ENCODE measurements at places on chromosomes 13 and 19. TPM values are rescaled to one million over a fixed set of nuclear protein-coding genes. Genes with fewer than 3 reads are reported as not detected.

Gene PLA2G4C
- total RNA-seq: 13.1 TPM

Gene ZNF541
- total RNA-seq: not detected

Gene KL
- 6.0 TPM for total RNA-seq

Gene ZNF317
- 29.5 TPM for total RNA-seq

Gene FSD1
- 2.0 TPM for total RNA-seq

Gene KDELR1
- total RNA-seq: 144 TPM

Gene VPS36
- 58.1 TPM for total RNA-seq

Gene PSG6
- not detected for total RNA-seq

Gene CFAP97D2
- not detected for total RNA-seq

Gene CD209
- 17.7 TPM for total RNA-seq

Gene ZNF71
- total RNA-seq: 2.8 TPM

Gene CEACAM16
- total RNA-seq: 0.17 TPM

Gene WDR88
- total RNA-seq: not detected

Gene ERICH4
- total RNA-seq: not detected

Gene EFNA2
- total RNA-seq: 62.2 TPM

Gene TMPRSS9
- 0.41 TPM for total RNA-seq

Gene ZNF266
- 16.6 TPM for total RNA-seq

Gene ZNF524
- 26.5 TPM for total RNA-seq

Gene ZSWIM9
- 6.0 TPM for total RNA-seq

Gene LGALS13
- not detected for total RNA-seq

Gene ICAM5
- 0.69 TPM for total RNA-seq

Gene CD22
- 4.1 TPM for total RNA-seq

Gene CFD
- 43.1 TPM for total RNA-seq

Gene UNC13A
- 0.85 TPM for total RNA-seq

Gene NFIX
- total RNA-seq: 238 TPM

Gene ETV2
- total RNA-seq: 1.1 TPM

Gene BEST2
- total RNA-seq: 167 TPM

Gene SIGLEC8
- 2.0 TPM for total RNA-seq

Gene KLF2
- total RNA-seq: 29.5 TPM

Gene PBX4
- 4.6 TPM for total RNA-seq

Gene MCF2L
- 109 TPM for total RNA-seq

Gene ZNF91
- 77.3 TPM for total RNA-seq

Gene MBNL2
- 75.1 TPM for total RNA-seq

Measured in mucosa of descending colon (tissue), 3 donors.